ENCODE measurements at places on chromosomes 11 and 22.

DNA sequence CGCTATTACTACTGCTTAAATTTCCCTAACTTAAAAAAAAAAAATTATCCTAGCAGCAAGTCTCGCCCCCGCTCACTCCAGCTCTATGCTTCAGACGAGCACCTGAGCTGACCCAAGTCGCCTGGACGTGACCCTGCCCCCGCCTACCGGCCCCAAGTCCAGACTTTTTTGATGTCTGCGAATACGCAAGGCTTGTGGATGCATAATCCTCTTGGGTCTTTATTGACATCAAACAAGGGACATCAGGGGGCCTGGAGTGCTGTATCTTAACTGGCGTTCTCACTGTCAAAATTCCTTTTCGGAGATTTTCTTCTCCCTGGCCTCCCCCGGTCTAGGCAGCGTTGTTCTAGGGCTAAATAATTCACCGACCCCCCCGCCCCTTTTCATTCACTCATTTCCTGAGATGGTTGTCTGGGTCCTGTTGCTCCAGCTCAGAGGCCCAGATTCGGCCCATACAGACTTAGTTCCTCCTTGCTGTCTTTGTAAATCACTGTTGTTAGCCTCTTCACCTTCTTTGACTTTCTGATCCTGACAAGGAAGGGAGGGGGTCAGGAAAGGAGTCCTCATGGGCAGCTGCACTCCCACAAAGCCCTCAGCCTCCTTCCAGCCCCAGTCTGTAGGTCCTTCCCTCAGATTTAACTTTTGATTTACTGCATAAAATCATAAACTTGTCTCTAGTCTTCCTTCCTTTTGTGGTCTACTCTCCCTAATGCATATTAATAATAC lies 601 bp upstream of the LRP4 start:
- no peak for DNase-seq

DNA sequence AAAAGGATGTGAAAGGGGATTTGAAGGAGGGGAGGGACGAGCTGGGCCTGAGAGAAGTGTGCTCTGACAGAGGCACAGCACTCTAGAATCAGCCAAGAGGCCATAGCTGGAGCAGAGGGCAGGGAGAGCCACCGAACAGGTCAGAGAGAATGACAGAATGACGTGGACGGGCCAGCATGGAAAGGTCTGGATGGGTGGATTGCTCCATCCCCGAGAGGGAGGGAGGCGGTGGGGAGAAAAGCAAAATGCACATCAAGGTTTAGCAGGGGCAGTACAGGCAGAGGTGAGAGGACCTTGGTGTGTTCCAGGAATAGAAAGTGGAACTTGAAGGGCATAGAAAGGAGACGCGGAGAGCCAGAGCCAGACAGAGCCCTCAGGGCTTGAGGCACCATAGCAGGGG lies 6.9 kb downstream of the PMM1 start:
- no peak for DNase-seq

GRCh38 chr11:16923987-16924386 lies 90.2 kb downstream of the PLEKHA7 start:
- DNase-seq, result no peak

DNA sequence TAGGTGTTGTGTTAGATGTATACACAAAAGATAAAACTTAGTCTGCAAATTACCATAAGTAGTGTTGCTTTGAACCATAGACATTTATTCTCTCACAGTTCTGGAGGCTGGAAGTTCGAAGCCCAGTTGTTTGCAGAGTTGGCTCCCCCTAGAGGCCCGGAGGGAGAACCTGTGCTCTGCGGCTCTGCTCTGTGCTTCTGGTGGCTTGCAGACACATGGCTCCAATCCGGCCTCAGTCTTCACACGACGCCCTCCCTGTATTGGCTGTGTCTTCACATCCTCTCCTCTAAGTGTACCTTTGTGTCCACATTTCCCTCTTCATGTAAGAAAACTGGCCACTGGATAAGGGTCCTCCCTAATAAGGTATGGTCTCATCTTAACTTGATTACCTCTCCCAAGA lies 128.4 kb downstream of the OPCML start:
- no peak for DNase-seq

DNA sequence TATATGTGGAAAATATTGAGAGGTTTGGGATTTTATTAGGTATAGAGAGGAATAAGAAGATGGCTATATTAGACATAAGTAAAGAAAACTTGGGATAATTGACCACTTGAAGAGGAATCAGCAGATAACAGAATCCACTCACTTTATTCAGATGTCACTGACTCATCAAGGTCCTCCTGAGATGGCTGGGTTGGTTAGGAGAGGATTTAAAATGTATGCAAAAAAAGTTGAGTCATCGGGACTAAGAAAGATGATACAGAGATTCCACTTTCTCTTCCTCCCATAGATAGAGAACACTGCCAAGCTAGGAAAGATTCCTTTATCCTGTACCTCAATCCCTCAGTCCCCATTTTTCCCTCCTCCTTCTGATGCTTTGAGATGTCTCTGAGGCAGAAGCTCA lies at the start of gene OR6A2:
Gene OR6A2, minus strand, starts transcription at position 288 of the 400 bp plus-strand sequence. CDS start 3,981 bp downstream, outside the sequence.
- DNase-seq, result no peak

GRCh38 chr11:77089004-77089545 lies 13.6 kb upstream of the OMP start:
- no peak for DNase-seq

DNA sequence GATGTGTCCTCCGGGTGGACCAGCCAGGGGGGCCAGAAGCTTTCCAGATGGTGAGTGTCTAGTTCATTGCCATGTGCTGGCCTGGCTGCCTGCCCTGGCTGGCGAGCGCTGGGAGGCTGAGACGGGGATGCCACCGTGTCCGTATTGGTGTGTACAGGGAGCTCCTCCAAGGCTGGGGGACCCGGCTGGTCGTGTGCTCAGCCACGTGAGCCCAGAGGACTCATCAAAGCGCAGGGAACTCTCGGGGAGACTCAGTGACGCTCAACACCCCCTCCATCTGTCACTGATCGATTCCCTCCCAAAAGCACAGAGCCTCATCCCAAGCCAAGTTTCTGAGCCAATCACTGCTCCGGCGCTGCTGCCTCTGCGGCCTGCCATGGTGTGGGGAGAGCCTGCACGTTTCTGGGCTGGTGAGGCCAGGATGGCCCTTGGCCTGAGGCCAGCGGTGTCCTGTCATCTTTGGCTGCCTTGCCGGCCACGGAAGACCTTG lies 423.7 kb downstream of the SHANK2 start:
- no peak for DNase-seq

Data from GM13976 (cell line).